CD4-positive, alpha-beta T cell treated with Interleukin-10 for 1 hour (primary cell): ENCODE measurements at places on chromosomes 7 and 10.

GRCh38 chr7:1758028-1758858, 88.2 kb downstream of the ELFN1 start:
- peak; percentile 26 for DNase-seq

DNA sequence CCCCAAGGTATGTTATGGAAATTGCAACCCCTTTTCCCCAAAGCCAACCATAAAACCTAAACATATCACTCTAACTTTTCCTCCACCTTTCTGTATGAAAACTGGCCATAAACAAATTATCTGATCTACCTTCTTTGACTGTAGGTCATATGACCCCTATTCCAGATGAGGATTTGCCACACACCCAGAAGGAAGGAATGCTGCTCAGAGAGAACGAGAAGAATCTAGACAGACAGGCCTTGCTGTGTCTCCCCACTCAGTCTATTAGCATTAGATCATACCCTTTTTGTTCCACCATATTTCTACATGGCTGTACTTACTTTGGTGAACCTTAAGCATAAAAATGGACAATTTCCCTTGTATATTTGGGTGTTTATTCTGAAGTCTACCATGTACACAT, 113.0 kb upstream of the PHYHIPL start:
- no peak for DNase-seq

DNA sequence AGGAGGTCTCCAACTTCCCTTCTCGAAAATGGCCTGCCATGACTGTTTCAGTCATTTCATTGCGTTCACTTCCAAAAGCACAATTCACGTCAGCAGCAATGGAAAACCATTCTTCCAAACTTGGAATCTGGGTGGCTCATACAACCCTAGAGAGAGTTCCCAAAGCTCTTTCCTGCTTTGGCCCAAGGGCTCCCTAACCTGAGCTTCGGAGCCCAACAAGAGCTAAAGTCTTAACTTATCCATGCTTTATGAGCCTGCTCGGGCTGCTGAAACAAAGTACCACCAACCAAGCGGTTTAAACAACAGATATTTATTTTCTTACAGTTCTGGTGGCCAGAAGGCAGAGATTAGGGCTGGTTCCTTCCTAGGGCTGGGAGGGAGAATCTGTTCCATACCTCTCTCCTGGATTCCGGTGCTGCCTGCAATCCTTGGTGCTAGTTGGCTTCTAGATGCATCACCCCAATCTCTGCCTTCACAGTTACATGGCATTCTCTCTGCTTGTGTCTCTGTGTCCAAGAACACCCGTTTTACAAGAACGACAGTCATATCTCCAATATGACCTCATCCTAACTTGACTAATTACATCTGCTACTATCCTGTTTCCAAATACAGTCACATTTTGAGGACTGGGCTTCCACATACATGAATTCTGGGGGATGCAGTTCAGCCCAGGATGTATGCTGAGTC, 33.5 kb downstream of the CAMK2B start:
- no peak for DNase-seq

- DNase-seq, result no peak
These were observed 99.8 kb downstream of the DYNC2I1 start for GRCh38 chr7:158955932-158956804.

GRCh38 chr7:80491462-80491861, 20.4 kb downstream of the GNAT3 start:
- DNase-seq, result no peak

- no peak for DNase-seq
These were observed 64.4 kb upstream of the CARD11 start for GRCh38 chr7:3107889-3108570.

GRCh38 chr7:32390210-32390609, 100.0 kb downstream of the LSM5 start:
- DNase-seq, result no peak

DNA sequence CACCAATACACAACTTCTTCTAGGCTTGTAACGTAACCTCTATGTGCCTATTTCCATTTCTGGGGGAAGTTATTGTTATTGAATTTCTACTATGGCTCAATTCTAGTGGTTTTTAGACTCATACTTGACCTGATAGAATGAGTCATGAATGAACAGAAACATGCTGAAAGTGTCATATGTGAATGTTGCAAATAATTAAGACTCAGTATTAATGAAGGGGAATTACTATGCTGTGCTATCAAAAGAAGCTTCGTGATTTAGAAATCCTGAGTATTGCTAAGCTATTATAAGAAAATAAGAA, 135.1 kb upstream of the ZWINT start:
- no peak for DNase-seq

DNA sequence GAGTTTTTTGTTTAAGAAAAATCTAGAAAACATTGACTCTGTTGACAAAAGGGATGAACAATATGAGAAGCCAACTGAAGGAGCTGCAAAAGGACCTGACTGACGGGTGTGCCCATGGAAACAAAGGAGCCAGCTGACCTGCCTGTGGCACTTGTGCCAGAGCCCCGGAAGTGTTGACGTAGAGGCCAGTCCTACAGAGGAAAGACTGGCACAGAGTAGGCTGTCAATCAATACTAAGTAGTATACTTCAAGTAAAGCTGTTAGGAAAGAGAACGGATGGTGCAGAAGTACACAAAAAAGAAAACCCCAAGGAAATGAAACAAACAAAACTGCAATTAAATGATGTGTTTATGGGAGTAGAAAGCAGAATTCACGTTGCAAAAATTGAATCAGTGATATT, 19.0 kb upstream of the ABI1 start:
- no peak for DNase-seq

DNA sequence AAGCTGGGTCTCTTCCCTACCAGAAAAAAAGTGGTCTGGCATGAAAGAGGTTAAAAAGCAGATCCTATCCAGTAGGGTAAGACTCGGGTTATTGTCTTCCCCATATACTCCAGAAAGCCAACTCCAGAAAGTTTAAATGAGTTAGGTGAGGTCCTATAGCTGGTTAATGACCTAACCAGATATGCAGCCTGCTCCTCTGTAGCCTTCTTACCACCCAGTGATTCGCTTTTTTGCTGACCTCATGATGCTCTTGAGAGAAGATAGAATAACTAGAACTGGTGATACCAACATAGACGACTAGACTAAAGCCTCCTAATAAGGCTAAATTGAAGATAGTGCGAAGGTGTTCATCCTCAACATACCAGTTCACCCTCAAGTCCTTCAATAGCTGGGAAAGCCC, 675 bp upstream of the GIMAP1 start:
- DNase-seq, result peak; percentile 32

DNA sequence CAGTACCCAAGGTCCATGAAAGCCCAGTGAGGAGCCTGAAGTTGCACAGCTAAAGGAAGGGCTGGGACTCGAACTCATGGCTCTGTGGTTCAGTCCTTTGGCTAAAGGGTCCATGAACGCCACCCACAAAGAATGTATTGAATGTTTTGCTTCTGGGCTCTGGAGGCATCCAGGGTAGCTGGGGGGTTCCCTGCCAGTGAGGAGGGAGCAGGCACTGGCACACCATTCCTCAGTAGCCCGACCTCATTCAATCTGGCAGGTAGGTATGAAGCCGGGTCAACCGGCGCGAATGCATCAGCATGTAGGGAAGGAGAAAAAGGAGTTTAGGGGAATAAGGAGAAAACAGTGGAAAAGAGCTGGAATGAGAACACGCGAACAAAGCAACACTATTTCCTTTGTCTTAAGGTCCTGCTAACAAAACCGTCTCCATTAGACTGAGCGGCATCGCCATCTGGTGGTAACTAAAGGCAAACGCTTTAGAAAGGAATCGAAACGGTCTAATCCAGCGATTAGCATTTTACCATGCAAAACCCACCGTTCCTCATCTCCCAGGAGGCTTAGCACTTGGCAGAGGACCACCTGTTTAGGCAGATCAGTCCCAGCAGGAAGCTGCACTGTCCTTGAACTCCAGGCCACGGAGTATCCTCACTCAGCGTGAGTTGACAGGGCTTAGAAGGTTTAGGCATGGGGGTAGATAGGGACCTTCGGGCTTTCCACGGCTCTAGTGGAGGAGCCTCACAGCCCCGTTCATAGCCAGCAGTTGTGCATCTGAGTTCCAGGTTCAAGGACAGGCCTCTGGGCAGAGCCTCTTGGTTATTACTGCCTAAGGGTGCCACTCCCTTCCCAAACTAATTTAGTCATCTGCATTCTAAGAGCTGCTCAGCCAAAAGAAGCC, 122.8 kb downstream of the UBE2H start:
- DNase-seq, result peak; percentile 69
